Peyer's patch (tissue), 4 donors: ENCODE measurements at places on chromosomes 4 and X.

DNA sequence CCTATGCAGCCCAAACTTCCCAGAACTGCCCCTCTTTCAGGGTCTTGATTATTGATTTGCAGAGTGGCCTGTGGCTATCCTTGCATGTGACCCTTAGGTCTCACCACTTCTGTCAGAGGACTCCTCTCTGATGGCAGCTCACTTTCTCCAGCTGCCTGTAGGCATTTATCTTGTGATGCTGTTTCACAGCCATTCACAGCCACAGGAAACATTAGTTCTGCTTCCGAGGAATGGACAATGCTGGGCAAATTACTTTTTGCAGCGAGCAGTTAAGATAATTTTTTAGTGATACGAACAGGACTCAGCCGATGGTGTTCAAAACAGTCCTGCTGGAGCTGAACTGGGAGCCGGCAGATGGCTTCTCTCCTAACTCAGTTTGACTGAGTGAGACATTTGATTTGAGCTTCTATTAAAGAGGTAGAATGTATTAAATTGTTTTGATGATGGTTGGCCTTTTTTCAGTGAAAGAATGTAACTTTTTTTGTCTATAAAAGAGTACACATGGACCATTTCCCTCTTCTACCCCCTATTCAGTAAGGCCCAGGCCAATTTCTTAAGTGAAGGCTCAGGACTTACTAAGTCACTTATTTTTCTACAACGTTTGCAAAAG, 58.4 kb upstream of the TMEM150C start:
- DNase-seq, result no peak

DNA sequence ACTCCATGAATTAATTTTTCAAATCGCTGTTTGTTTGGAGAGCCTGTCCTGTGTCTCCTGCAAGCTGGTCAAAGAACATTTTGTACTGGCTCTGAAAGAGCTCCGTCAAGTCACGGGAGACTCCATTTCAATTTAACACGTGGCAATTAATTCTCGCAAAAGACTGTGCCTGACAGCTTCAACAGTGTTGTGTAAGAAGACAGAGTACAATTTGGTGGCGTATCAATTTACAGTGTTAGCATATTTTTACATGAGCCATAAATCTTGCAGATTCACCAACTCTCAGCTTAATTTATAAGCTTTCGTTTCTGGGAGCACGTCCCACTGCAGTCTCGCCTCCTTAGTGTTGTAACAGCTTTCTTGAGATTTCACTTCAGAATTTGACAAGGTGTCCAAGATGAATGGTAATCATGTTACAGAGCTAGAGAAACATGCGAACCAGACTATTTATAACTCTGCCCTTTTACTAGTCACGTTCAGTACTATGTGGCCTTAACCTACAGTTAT, 70.8 kb downstream of the RWDD4 start:
- DNase-seq, result no peak

GRCh38 chr4:106058921-106059320, 163.7 kb downstream of the NPNT start:
- DNase-seq, result no peak

DNA sequence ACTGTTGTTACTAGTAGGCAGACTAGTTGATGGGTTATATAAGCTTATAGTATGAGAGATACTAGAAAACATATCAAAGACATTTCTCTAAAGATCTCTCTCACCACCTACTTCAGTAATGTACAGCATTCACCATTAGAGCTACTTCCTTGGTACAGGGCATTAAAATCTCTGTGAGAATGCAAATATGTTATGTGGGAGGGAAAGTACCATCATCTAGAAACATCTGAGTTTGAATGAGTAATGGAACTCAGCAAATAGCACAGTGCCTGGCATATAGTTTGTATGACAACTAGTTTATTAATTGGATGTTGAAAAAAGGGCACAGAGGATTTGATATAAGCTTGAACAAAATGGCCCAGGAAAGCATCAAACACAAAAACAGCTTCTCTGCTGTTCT, 211.1 kb downstream of the GLUD2 start:
- no peak for DNase-seq

DNA sequence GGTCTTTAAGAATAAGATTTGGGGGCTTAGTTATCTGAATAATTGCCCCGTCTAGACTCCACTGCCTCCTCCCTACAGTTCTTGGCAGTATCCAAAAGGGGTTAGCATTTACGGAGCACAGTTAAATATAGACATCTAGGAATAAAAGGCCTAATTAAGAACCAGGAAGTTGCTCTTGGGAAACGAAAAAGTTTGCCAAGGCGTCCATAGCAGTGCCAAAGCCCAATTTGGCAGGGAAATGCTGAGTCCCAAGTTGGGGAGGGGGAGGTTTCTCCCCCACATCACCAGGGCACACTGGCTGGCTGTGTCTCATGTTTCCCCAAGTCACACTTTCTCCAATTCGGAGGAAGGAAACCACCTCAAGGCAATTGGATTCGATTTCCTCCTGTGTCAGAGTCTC, 338.7 kb downstream of the FBXW7 start:
- DNase-seq, result no peak

- no peak for DNase-seq
Observed at GRCh38 chrX:16977771-16978170, 31.3 kb downstream of the REPS2 start.

GRCh38 chrX:42996861-42997260, 218.9 kb upstream of the PPP1R2C start:
- DNase-seq, result no peak

GRCh38 chrX:130885996-130886395, 17.0 kb downstream of the ENOX2 start:
- DNase-seq, result no peak

DNA sequence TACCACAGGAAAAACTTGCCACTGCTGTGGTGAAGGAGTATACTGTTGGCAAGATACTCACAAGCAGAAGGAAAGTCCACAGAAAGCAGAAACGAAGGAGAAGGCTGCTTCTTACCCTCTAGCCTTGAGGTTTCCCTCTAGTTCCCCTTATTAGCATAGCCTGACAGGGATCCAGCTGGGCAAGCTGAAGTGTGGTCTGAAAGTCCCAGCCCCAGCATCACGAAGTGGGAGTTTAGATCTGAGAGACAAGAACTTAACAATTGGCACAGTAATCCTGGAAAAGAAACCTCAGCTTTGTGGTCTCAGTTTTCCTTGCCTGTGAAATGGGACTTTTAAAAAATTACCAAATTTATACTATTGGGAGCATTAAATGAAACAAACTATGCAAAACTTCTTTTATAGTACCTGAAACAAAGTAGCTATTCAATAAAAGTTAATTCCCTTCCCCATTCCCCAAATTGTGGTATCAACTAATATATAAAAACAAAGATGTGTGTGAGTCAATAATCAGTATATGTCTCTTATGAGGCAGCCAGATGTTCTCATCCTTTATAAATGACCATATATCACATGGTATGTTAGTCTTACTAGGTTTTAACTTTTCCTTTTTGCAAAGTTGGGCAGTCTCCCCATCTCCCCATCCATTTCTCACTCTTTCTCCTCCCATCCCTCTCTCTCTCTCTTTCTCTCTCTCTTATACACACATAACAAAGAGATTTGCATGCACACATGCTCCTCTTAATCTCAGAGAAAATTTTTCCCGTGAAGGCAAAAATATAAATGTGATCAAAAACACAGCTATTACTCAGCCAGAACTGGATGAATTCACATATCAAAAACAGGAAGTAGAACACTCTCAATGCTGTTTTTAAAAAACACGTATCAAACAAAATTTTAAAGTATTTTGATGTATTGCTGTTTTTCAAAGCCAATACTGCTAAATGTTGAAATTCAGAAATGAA, 57.8 kb downstream of the SCFD2 start:
- DNase-seq, result no peak

DNA sequence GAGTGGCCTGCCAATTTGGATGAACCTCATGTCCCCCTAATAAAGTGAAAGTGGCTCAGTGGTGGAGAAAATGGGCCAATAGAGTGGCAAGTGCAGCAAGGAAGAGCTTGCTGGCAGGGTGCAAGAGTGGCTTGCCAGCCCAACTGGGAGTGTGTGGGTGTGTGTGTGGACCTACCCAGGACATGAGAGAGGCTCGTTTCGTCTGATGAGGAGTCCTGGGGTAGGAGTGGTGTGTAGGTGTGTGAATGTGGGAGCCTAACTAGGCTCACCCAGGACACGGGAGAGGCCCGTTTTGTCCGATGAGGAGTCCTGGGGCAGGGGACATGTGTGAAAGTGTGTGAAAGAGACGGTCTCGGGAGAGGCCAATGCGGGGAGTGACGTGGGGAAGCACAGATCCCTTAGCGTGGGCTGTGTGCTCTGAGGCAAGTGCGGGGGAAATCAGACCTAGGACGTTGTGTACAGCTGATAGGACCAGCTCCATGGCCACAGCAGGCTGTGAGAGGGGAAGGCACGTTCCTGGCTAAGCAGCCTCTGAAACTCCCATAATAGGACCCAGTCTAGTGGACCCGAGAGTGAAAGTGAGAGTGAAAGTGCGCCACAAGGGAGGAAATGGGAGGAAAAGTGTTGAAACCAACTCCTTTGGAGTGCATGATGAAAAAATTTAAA, 5.3 kb downstream of the GAGE10 start:
- no peak for DNase-seq

DNA sequence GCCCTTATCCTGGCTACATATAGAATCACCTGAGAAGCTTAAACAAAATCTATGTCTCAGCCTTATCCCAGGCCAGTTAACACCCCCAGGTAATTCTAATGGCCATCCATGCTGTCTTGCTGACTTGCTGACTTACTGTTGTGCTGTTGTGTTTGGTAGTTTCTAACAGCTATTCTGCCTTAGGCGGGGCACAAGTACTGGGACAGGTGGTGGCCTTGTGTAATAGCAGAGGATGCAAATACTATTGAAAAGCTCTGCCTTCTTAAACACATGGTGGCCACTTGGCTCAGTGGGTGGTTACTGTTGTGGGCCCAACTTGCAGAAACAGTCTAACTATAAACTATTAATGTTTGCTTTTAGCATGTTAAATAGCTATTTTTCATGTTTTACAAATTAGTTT, 56.2 kb downstream of the CDS1 start:
- DNase-seq, result no peak

- no peak for DNase-seq
Observed at GRCh38 chr4:732911-733630, 27.4 kb downstream of the PCGF3 start.

- DNase-seq, result no peak
Observed at GRCh38 chrX:50003467-50003866, 81.1 kb downstream of the CLCN5 start.

- no peak for DNase-seq
Observed at GRCh38 chr4:38868059-38868960, 704 bp downstream of the FAM114A1 start.

GRCh38 chr4:130233377-130234047, 1137.6 kb downstream of the C4orf33 start:
- DNase-seq, result no peak

DNA sequence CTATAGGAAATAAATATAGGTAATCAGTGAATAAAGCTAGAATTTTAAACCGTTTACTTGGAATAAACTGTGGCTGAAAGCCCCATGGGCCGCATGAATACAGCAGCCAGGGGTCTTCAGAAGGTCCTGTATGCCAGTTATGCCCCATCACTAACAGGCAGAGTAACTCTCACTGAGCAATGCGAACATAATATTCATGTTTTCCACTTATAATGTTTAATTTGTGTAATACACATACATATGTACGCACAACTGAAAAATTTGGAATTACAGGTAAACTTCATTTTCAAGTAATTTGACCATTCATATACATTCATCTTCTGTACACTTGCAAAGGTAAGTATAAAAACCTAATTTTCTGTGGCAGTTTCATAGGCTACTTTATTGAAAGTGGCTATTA, 526.2 kb upstream of the ATOH1 start:
- no peak for DNase-seq

- DNase-seq, result no peak
Observed at GRCh38 chr4:53649357-53649756, 58.1 kb upstream of the LNX1 start.

- no peak for DNase-seq
Observed at GRCh38 chr4:148077581-148077980, 345.7 kb downstream of the ARHGAP10 start.

DNA sequence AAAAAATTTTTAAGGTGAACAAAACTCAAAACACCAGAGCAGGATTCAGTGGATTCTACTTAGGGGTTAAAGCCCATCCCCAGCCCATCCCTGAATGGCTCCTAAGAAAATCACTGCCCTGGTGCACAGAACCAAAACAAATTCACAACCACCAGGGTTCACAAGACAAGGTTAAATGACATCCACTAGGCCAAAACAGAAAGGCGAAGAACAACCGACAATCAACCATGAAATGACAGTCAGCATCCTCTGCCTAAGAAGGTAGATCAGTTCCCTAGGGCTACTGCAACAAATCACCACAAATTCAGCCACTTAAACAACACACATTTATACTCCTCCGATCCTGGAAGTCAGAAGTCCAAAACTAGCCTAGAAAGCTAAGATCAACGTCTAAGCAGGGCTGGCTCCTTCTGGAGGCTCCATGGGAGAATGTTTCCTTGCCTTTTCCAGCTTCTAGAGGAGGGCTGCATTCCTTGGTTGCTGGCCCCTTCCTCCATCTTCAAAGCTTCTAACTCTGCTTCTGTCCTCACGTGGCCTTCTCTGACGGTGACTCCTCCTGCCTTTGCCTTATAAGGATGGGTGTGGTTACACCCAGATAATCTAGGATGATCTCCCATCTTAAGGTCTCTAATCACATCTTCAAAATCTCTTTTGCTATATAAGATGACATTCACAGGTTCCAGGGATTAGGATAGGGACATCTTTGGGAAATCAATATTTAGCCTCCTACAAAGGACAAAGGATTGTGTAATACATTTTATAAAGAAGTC, 1.8 kb downstream of the CCNQ start:
- no peak for DNase-seq

- no peak for DNase-seq
Observed at GRCh38 chr4:164591666-164592065, 162.3 kb upstream of the SMIM31 start.

- DNase-seq, result no peak
Observed at GRCh38 chr4:126705266-126705665, 927.5 kb upstream of the INTU start.

GRCh38 chr4:157143369-157143768, 67.4 kb downstream of the GLRB start:
- DNase-seq, result no peak

GRCh38 chrX:41303013-41303412, 30.9 kb upstream of the DDX3X start:
- no peak for DNase-seq

- no peak for DNase-seq
Observed at GRCh38 chr4:25809996-25810395, 52.8 kb downstream of the SEL1L3 start.

- DNase-seq, result no peak
Observed at GRCh38 chr4:107647591-107647990, 72.4 kb downstream of the PAPSS1 start.

DNA sequence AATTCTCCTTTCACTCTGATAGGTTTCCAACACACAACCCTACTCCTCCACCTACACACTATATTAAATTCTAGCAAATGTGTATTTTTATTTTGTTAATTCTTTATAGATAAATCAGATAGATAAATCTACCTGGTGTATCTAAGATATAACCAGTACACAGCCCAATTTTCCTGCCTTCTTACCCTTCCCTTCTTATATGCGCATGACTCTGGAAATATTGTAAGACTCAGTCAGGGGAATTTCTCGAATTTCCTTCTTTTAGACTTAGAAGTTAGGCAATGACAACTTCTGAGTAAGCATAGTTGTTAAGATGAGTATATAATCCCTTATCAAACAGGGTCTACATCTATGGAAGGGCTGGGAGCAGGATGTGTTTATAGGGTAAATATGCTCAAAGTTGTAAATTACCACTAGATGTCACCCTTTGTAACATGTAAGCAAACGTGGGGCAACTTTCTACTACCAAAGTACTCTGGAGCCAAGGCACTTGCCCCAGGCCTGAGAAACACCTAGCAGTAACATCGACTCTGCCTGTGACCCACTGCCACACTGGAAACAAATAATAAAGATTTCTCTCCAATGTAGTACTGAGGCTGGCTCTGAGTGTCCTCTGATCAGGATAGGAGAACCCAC, 444.7 kb downstream of the IQCM start:
- no peak for DNase-seq
